ENCODE measurements at places on chromosomes 11 and 22.

DNA sequence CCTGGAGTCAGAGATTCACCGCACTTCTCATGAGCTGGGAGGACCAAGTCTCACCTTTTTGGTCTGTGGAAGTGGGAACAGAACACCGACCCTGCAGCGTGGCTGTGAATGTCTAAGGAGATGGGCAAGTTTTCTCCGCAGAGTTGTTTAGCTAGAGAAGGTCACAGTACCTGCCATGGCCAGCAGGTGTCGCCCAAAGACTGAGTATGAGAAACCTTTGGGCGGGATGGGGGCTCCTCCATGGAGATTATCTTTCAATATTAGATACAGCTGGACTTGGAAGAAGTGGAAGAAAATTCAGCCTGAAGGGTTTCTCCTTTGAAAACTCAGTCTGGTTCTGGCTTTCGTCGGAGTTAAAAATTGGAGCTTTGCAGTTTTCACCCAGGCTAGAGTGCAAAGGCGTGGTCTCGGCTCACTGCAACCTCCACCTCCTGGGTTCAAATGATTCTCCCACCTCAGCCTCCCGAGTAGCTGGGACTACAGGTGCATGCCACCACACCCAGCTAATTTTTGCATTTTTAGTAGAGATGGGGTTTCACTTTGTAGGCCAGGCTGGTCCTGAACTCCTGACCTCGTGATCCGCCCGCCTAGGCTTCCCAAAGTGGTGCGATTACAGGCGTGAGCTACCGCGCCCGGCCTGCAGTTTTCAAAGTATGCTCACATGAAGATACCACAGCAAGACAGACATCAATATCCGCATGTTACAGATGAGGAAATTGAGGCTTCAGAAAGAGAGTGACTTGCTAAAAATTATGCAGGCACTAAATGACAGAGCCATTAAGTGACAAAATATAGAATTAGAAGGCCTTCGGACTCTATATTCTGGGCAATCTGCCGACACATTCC is 10.7 kb upstream of the DSCAML1 start:
- peak; percentile 65 for DNase-seq

GRCh38 chr11:133516845-133517244 is 15.5 kb downstream of the OPCML start:
- DNase-seq = no peak

- no peak for DNase-seq
Observed at GRCh38 chr11:10633261-10633660, 60.3 kb downstream of the IRAG1 start.

GRCh38 chr11:77506857-77507256 is 33.0 kb upstream of the PAK1 start:
- no peak for DNase-seq

DNA sequence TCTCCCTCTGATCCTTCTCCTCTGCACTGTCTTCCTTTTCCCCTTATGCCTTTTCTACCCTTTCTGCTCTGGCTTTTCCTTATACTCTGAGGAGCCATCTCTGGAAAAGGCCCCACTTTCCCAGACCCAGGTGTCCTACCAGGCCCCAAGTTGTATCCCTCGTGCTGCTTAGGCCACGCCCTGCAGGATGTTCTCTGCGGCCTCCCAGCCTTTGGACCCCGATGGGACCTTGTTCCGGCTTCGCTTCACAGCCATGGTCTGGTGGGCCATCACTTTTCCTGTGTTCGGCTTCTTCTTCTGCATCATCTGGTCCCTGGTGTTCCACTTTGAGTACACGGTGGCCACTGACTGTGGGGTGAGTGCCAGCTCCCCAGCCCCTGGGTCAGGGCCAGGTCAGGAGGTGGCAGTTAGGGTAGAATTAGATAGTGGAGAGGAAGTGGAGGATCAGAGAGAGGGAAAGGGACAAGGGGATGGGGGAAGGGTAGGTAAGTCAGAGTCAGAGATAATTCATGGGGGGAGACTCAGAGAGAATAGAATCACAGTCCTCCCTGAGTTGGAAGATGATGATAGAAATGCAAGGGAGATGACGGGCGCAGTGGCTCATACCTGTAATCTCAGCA is 8.9 kb downstream of the PGAP2 start:
- no peak for DNase-seq

Measured in mesendoderm (in vitro differentiated cells).